ENCODE measurements at places on chromosomes 12 and 14.

GRCh38 chr14:99717682-99718013 is 33.5 kb downstream of the CYP46A1 start:
- DNase-seq = no peak

DNA sequence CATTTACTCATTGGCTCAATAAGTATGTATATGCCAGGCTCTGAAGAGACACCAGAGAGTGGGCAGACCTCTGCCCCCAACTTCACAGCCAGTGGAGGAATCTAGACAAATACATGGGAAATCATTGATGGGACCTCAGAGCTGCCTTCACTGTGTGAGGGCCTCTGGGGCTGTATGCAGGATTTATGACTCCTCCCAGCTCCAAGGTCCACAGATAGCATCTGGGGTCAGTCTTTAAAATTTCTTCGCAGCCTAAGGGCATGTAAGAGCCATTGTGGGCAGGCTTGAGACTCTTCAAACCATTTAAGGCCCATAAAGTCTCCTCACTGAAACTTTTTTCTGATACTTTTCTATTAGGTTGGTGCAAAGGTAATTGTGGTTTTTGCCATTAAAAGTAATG is 125.5 kb downstream of the SPTSSA start:
- no peak for DNase-seq

DNA sequence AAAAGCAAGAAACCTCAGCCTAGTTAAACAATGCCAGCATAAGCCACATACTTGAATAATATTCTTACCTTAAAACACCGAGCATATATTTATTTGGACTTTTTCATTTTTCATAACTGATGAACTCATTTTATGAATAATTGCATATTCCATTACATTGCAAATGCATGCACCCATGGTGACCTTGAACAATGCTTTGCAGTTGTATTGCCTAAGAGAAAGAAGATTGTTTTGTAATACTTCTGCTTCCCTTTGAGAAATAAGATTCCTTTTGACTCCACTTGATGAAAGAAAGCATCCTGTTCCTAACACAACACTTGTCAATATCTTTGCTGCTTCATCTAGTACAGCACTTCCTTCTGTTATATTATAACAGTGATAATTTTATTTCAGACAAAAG is 1182.2 kb downstream of the FLRT2 start:
- no peak for DNase-seq

- no peak for DNase-seq
Observed at GRCh38 chr12:10341892-10342509, 34.3 kb downstream of the KLRD1 start.

- no peak for DNase-seq
Observed at GRCh38 chr14:54839701-54840119, 62.9 kb downstream of the GCH1 start.

DNA sequence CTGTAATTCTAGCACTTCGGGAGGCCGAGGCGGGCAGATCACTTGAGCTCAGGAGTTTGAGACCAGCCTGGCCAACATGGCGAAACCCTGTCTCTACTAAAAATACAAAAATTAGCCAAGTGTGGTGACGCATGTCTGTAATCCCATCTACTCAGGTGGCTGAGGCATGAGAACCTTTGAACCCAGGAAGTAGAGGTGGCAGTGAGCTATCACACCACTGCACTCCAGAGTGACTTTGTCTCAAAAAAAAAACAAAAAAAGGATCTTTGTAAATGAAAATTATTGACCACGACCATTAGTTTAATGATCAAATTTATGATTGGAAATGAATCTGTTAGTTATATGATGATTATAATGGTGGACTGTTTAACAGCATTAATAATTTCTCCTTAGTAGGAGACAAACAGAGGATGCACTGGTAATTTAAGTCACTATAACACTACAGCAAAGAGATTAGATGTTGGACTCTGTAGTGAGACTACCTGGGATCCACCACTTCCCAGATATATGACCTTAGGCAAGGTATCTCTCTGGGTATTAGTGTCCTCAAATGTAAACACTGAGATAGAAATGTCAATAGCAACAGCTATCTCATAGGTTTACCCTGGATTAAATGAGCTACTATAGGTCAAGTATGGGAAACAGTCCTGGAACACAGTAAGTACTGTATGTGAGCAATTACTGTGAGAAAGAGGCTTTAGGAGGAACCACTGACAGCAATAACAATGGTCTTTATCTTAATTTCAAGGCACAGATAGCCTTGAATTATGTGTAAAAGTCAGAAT is 214.7 kb downstream of the NOVA1 start:
- DNase-seq = no peak

- no peak for DNase-seq
Observed at GRCh38 chr12:125355614-125356013, 290.4 kb downstream of the AACS start.

DNA sequence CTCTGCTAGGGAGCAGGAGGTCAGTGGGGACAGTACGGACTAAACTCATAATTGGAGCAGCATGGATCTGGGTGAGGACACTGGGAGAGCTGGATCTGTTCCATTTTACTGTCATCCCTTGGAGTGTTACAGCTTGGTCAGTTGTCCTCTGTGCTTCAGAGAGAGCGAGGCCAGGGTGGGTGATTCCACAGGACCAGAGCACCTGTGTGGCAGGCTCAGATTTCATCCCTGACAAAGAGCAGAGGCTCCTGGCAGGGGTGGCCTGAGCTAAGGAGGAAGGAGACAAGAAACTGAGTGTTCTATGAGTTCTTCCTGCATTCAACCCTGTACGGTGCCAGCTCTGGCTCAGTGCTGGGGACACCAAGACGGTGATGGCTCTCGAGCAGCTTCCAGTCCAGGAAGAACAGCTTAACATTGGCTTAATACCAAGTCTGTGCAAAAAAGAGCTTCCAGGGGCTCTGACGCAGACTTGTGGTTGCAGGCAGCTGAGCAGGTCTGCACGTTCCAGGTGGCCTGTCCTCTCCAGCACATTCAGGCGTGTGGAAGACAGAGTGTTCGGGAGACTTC is 8.4 kb upstream of the PGF start:
- no peak for DNase-seq

DNA sequence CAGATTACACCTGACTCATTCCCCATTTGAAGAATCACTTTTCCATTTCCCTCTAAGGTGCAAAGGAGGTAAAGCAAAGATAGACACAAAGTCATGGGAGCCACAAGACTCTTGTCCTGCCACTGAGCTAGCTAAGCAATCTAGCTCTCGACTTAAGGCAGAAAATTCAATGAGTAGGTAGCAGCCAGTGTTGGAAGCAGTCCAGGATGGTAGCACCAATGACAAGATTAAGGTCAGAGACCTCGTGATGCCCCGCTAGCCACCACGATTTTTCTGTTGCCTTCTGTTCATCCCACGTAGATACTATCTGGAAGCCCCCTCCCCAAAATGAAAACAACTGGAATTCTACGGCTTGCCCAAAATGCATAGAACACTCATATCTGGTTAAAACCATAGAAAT is 1.4 kb downstream of the VAMP1 start:
- no peak for DNase-seq

GRCh38 chr12:120012067-120012621 is 23.1 kb downstream of the BICDL1 start:
- DNase-seq = peak; percentile 33

- no peak for DNase-seq
Observed at GRCh38 chr12:12715459-12716150, 1.6 kb upstream of the CDKN1B start.

DNA sequence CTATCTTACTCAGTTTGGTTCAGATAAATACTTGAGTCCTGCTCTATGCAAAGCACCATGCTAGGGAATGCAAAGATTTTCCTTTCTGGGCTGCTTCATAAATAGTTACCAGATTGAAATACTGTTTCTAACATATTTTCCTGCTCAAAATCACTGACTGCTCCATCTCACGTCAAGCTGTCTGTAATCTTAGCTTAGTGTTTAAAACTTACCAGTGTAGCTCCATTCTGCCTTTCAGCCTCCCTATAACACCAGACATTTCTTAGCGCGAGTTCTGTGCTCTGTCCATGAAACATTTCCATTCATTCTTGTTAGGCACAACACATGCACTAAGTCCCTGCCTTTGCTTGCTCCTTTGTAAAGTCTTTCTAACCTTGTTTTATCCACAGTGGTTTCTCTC is 129.4 kb downstream of the NPAS3 start:
- no peak for DNase-seq

GRCh38 chr14:71403656-71404055 is 496.4 kb downstream of the PCNX1 start:
- no peak for DNase-seq

GRCh38 chr12:96902076-96902475 is 5.0 kb upstream of the NEDD1 start:
- DNase-seq = no peak

DNA sequence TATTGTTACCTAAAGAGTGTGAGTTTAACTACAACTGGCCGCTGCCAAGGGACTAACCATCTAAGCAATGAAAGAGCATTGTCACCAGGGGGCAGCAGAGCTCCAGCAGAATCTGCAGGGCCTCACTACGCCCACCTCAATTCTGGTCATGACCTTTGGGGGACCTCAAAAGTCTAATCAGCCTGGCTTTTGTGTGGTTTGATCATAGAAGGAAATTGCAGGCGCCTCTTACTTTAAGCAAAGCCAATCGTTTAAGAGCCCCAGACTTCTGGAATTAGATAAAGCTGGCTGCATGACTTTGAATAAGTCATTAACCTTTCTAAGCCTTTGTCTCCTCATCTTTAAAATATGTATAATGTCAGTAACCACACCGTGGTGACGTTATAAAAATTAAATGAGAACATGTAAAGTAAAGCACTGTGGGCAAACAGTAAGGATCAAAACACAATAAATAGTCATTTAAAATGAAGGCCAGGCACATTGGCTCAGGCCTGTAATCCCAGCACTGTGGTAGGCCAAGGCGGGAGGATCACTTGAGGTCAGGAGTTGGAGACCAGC is 58.6 kb downstream of the TBX3 start:
- peak; percentile 21 for DNase-seq

DNA sequence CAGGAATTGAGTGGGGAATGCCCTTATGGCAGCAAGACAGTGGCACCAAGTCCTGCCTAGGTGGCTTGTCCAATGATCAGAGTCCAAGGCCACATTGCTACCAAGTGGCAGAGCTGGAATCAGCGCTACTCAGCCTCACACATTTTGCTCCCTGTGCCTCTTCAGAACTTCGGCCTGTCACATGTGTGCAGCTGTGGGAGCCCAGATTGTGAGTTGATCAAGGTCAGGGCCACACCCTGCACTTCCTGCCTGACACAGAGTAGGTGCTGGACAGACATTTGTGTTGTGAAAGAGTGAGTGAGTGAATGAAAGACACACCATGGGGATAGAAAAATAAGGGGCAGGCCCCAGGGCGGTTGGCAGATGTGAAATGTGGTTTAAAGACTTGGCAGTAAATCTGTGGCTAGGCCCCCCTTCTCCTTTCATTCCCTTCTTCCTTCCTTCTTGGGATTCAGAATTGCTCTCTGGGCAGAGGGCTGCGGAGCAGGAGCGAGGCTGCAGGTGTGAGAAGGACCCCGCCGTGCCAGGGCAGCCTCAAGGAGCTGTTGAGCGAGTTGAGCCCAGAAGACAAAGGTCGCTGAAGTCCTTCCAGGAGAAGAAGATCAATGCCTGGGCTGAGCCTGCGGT is 83.5 kb downstream of the SLC25A47 start:
- no peak for DNase-seq

GRCh38 chr14:80213602-80214001 is 2.3 kb upstream of the DIO2 start:
- no peak for DNase-seq

- DNase-seq = no peak
Observed at GRCh38 chr12:79988368-79988767, 53.5 kb upstream of the PPP1R12A start.

DNA sequence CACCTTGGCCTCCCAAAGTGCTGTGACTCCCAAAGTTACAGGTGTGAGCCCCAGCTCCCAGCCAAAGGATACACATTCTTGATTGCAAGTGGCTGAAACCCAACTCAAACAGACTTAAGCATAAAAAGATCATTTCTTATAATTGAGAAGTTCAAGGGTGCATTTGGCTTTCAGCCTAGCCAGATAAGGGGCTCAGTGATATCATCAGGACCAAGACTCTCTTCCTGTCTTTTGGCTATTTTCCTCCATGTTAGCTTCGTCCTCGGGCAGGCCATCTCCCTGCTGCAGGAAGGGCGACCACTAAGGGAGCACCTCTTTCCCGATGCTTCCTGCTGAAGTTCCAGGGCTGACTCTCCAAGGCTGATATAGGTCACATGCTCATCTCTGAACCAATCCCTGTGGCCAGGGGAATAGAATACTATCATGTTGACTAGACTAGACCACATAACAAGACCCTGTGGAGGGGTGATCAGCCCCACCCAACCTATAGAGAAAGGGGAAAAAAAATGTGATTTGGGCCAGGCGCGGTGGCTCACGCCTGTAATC is 9.8 kb upstream of the KRT8 start:
- DNase-seq = no peak

- DNase-seq = no peak
Observed at GRCh38 chr12:116217045-116217735, 60.3 kb downstream of the MED13L start.

- peak; percentile 43 for DNase-seq
Observed at GRCh38 chr14:95507701-95508103, 8.7 kb downstream of the SYNE3 start.

DNA sequence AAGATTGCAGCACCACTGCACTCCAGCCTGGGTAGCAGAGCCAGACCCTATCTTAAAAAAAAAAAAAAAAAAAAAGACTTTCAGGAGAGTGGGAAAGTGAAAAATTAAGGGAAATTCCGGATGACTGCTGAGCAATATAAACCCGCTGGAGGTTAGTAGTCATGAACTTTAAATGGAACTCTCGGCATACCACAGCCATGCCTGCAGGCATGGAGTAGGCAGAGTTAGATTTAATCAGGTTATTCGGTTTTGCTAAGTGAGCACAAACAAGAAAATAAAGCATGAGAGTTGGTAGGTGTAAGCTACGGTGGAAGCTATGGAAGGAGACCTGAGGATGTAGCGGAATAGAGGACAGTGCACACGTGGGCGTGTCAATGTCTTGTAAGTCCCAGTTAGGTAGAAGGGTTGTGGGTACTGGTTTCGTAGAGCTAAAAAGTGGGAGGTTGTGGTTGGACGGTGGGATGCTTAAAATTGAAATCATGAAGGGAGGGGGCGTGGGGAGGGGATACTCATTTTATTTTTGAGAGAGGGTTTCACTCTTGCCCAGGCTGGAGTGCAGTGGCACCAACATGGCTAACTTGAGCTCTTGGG is 11.8 kb upstream of the TUBA1C start:
- DNase-seq = no peak

DNA sequence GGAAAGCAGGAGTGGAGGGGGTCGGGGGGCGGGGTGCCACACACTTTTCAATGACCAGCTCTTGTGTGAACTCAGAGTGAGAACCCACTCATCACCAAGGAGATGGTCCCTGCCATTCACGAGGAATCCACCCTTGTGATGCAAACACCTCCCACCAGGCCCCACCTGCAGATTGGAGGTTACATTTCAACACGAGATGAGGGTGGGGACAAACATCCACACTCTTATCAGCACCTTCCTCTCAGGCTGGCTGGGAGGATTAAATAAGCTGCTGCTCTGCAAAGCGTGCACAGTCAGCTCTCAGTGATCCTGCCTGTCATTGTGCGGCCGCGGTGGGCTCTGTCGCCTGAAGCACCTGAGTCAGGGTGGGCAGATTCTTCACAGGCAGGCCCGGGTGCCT is 39.7 kb downstream of the AACS start:
- DNase-seq = no peak

All from GM12892 (cell line).